NCI-H2171 treated with DMSO at 0.1 percent for 48 hours (cell line): ENCODE measurements at places on chromosomes 1 and 21.

DNA sequence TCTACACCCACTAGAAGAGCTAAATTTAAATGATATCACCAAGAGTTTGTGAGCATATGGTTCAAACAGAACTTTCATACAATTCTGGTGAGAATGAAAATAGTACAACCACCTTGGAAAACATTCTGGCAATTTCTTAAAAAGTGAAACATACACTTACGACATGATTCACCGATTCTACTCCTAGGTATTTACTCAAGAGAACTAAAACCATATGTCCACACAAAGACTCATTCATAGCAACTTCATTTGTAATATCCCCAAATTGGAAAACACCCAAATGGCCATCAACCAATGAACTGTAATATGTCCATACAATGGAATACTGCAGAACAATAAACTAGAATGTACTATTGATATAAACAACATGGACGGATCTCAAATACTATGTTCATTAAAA is 51.2 kb upstream of the ADAM30 start:
- DNase-seq: no peak

- no peak for DNase-seq
Observed at GRCh38 chr1:22089134-22089571, 36.6 kb downstream of the CDC42 start.

- DNase-seq: peak; percentile 6
Observed at GRCh38 chr1:181023265-181024057, 791 bp upstream of the STX6 start.

- DNase-seq: no peak
Observed at GRCh38 chr21:32200029-32200428, 78.8 kb downstream of the MIS18A start.

GRCh38 chr1:220224033-220224432 is 48.2 kb downstream of the RAB3GAP2 start:
- DNase-seq: no peak

DNA sequence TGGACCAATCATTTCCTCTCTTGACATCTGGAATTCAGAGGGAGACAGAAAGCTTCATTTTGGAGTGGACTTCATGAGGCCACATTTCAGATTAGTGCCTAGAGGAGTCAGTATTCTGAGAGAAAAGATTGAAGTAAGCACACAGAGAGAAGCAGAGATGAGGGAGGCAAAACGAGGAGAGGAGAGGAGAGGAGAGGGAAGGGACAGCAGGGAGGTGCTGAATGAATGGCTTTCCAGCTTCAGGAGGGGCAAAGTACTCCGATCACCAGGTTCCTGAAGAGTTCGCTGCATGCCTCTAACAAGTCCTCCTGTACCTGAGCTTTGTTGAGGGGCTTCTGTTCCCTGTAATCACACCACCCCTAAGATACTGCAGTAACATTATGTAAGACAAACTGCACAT is 76.0 kb downstream of the NRIP1 start:
- DNase-seq: no peak

DNA sequence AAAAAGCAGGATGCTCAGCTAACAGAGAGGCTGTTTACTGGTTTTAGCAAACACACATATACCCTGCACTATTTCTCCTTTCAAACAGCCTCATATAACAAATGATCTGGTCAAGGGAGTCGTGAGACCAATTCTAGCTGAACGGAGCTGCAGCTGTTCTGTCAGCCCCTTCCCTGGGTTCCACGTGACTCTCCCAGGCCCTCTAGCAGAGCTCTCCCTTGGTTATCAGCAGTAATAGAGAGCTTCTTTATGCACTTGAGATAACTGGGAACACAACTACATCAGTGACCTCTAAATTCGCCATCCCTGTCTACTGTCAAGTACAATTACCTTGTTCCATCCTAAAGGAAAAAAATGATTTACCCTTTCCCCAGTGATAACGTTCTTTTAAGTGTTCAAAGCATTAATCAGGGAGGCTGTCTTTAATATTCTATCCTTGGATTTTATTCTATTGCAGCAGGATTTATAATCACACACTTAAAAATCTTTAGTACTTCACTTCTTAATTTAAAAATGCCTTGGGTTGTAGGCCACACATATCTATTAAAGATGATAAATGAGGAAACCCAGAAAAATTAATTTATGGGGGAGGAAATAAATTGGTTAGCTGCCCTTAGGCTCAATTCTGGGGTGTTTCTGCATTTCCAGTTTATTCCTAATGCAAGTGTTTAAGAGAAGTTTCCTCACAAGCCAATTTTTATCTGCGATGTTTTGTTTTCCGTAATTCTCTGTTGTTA is 28.2 kb downstream of the PTGER3 start:
- no peak for DNase-seq

GRCh38 chr1:45621501-45621836 is 2.4 kb downstream of the CCDC17 start:
- no peak for DNase-seq

GRCh38 chr1:212981571-212982328 is 31.4 kb downstream of the VASH2 start:
- peak; percentile 84 for DNase-seq
